Bronchial epithelial cell (primary cell): ENCODE measurements at places on chromosomes 13 and 19. TPM values are rescaled to one million over a fixed set of nuclear protein-coding genes. Genes with fewer than 3 reads are reported as not detected.
A peak's percentile ranks its signal among the peaks of the same experiment; 100 is the strongest.

- no peak for DNase-seq
These were observed 51.3 kb upstream of the PCDH9 start for GRCh38 chr13:67281466-67281865.

- no peak for DNase-seq
These were observed 9.3 kb downstream of the ADPRHL1 start for GRCh38 chr13:113443991-113444390.

The MAP1S gene
- total RNA-seq = 3.7 and 15.9 TPM in 2 replicates

DNA sequence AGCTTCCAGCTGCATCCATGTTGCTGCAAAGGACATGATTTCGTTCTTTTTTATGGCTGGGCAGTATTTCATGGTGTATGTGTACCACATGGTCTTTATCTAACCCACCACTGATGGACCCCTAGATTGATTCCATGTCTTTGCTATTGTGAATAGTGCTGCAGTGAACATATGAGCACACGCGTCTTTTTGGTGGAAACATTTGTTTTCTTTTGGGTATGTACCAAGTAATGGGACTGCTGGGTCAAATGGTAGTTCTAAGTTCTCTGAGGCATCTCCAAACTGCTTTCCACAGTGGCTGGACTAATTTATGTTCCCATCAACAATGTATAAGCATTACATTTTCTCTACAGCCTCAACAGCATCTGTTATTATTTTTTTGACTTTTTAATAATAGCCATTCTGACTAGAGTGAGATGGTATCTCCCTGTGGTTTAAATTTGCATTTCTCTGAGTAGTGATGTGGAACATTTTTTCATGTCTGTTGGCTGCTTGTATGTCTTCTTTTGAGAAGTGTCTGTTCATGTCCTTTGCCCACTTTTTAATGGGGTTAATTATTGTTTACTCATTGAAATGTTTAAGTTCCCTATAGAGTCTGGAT lies 6.8 kb upstream of the UBE2L5 start:
- no peak for DNase-seq

DNA sequence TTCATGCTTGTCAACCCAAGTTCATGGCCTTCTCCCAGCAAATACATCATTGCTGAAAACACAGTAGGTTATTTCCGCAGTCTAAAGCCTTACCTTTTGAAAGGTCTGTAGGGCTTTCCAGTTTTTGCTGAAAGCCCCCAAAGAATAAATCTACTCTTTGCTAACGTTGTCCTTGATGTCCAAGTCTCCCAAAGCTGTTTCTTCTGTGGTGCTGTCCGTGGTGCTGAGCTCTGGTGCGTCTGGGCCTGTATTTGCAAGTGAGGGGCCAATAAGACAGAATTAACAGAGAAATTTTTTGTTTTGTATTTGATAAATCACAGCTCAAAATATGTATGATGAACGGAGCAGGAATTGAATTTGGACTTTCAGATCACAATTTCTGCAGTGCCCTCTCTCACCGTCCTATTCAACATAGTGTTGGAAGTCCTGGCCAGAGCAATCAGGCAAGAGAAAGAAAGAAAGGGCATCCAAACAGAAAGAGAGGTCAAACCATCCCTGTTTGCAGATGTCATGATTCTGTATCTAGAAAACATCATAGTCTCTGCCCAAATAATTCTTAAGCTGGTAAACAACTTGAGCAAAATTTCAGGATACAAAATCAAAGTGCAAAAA lies 9.8 kb upstream of the LGALS16 start:
- DNase-seq = peak; percentile 6

- DNase-seq = no peak
These were observed 42.0 kb downstream of the KLF2 start for GRCh38 chr19:16366433-16367260.

The LGALS14 gene
- not detected in 2 replicates for total RNA-seq

DNA sequence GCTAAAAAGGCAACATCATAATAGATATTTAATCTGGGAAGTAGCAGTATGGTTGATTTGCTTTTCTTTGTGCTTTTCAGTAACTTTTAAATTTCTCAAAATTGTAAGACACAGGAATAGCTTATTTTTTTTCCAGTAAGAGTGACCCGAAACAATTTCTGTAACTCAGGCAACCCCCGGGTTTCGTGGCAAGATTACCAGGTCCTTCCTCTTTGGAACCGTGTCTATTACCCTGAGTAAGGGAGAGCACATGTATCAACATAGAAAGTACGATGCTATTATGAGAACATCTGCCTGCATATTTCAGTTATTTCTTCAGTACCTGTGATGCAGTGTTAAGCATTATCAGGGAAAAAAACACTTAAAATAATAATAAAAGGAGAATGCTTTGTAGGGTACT lies 64.1 kb downstream of the DOCK9 start:
- DNase-seq = no peak

The MAG gene
- total RNA-seq = not detected in 2 replicates

GRCh38 chr13:83905641-83906040 lies 23.4 kb upstream of the SLITRK1 start:
- no peak for DNase-seq

The APOC4 gene
- not detected in 2 replicates for total RNA-seq

DNA sequence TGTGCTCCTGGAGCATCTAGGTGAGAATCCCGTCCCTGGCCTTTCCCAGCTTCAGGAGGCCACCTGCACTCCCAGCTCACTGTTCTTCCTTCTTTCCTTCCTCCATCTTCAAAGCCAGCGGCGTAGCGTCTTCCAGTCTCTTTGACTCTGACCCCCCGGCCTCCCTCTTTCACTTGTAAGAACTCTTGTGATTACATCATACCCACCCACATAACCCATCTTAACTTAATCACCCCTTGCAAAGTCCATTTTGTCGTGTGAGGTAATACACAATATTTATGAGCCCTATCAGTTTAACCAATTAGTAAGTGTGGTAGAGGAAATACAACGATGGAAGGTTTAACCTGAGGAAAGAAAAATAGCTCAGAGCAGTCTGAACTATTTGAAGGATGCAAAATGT lies 4.6 kb upstream of the CDC16 start:
- DNase-seq = no peak

The HNRNPA1L2 gene
- 3.7 and 3.8 TPM in 2 replicates for total RNA-seq

GRCh38 chr13:101493541-101493940 lies 41.1 kb downstream of the ITGBL1 start:
- DNase-seq = no peak

- no peak for DNase-seq
These were observed 145.6 kb upstream of the GJB6 start for GRCh38 chr13:20377720-20378119.

- peak; percentile 52 for DNase-seq
These were observed 19.2 kb downstream of the GPX4 start for GRCh38 chr19:1122972-1123363.
